ENCODE measurements at places on chromosomes 5 and 9.

DNA sequence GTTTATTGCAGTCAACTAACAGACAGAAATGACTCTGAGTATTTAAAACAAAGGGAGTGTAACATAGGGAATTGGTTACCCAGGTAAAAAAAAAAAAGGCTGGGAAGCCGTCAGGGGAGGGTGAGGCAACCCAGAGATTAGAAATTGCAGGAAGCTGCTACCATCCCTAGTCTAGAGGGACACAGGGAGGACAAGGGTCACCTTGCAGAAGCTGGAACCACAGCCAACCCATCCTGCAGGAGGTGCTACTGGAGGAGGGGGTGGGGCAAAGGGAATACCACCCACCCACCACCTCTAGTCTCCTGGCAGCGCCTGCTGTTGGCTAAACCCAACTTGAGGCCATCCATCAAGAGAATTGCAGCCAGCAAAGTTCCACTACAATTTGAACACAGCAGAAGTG, 6.5 kb downstream of the CAST start:
- no peak for DNase-seq

GRCh38 chr9:97801180-97801579, 51.8 kb upstream of the FOXE1 start:
- DNase-seq: no peak

GRCh38 chr5:165351342-165351741, 1845.9 kb downstream of the MAT2B start:
- DNase-seq: no peak

GRCh38 chr5:11010429-11011210, 249.6 kb upstream of the DAP start:
- DNase-seq: no peak

- DNase-seq: no peak
Observed at GRCh38 chr9:98978231-98978681, 34.5 kb downstream of the COL15A1 start.

- no peak for DNase-seq
Observed at GRCh38 chr5:101390151-101390908, 487.2 kb upstream of the ST8SIA4 start.

- no peak for DNase-seq
Observed at GRCh38 chr5:143008032-143008431, 237.9 kb downstream of the ARHGAP26 start.

DNA sequence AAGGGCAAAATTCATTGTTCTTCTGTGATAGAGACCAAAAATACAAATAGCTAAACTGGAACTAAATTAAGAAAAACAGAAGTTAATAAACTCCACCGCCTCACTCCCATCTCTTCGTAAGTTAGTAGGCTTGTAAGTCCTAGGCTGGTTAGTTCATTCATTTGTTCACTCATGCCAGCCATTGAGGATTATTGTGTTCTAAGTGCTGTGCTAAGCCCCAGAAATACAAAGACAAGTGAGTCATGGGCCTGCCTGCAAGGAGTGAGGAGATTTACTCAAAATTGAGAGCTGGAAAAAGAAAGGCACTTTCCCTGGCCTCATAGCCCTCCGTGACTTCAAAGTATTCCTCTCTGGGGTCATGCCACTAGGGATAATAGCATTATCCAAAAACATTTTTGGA, 8.5 kb downstream of the DOCK8 start:
- no peak for DNase-seq

Data from stimulated activated CD8-positive, alpha-beta memory T cell treated with anti-CD3 and anti-CD28 coated beads, Interleukin-4, amount 100 ng/mL, for 4 hours (primary cell).